ENCODE measurements at places on chromosomes 7 and 10.

GRCh38 chr10:50862719-50863118 is 22.7 kb downstream of the A1CF start:
- DNase-seq, result no peak

DNA sequence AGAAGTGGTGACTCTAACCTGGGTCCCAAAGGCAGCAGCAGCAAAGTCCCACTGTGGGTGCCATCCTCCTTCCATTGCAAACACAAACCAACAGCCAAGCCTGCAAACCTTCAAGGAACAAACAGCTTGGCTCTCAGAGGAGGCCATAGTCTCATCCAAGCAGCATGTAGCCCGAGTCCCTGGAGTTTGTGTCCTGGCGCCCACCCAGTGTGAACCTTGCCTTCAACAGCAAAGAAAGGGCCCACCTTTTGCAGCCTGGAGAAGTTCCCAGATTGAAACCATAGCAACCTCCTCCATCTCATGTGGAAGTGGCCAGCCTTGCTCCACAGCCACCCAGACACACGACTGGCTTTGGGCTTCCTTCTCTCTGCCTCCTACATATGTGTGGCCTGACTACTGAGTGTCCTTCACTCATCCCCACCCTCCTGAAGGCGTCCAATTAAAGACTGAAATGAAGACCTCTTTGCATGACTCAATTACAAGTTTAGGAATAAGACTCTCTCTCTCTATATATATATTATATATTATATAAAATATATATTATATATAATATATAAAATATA is 106.1 kb downstream of the C10orf90 start:
- DNase-seq, result no peak

DNA sequence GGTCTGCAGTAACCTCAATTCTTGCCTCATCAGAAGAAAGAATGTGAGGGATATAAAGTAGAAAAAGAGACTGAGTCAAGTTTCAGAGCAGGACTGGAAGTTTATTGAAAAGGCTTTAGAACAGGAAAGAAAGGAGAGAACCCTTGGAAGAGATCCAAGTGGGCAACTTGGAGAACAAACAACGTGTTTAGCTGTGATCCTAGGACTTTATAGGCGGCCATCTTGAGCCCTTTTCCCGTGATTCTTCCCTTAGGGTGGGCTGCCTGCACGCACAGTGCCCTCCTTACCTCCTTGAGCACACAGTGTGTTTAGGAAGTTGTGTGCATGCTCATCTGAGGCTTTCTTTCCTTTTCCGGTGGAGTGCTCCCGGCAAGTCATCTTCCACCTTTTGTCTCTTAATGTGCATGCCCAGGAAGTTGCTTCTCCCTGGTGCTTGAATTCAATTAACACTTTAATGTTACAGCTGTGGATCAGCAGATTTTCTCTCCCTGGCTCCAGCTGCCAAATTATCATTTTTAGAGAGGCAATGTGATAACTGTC is 59.8 kb downstream of the ENTPD1 start:
- DNase-seq, result no peak

DNA sequence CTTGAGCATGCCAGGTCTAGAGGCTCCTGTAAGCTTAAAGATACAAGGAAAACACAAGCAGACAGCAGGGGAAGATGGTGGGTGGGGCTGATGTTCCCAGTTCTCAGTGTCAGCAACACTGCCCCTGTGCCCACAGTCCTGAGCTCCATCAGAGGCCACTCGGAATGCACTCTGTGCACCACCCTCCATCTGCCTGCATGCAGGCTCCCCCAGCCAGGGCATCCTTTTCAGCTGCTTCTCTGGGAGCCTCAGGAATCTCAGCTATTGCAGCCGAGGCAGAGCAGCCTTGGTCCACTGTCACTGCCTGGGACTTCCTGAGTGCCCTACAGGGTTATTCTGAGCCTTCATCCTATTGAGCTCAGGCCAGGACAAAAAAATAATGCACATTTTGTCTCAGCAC is 22.2 kb downstream of the LBX1 start:
- no peak for DNase-seq

- DNase-seq, result no peak
Measured at GRCh38 chr10:11555556-11555955, 55.9 kb downstream of the USP6NL start.

DNA sequence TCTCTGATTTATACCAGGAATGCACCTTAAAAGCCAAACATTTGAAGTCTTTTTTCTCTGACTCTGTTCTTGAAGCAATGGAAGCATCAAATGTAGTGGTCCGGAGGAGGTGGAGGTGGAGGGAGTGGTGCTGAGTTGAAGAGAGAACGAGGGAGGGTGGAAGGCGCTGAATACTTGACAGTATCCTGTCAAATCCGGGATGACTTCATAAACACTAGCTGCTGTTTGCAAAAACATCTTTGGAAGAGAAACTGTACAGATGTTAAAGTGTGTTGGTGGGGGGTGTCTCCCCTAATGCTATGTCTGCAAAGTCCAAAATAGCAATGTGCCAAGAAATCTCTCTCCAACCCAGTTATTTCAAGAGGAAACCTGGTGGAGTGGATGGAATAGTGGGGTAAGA is 328.5 kb upstream of the AUTS2 start:
- DNase-seq, result no peak

DNA sequence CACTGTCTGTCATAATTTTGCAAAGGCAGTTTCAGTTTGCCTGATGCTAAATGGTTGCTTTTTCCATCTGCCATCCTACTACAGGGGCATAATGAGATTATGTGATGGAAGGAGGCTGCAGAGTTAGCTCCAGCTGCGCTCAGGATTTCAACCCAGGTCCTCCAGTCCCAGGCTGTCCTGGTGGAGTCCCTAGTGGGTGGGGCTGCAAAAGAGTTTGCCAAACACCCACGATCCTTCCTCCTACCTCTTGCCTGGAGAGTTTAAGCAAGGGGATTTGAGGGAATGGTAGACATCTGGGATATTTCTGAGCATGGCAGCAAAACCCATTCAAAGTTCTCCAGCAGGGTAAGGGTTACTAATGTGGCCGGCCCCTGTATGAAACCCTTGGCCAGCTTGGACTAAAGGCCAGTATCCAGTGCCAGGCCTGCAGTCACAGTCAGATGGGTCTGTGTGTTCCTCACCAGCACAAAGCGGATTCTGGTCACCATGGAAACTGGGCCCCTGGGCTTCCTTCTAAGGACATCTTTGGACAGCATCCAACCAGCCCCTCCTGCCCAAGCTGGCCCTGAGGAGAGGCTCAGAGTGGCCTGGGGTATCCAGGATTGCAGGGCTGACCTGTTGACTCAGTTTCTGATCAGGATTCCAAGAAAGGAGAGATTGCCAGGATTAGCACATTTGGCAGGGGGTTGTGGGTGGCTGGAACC is 42.7 kb upstream of the CHST3 start:
- no peak for DNase-seq

DNA sequence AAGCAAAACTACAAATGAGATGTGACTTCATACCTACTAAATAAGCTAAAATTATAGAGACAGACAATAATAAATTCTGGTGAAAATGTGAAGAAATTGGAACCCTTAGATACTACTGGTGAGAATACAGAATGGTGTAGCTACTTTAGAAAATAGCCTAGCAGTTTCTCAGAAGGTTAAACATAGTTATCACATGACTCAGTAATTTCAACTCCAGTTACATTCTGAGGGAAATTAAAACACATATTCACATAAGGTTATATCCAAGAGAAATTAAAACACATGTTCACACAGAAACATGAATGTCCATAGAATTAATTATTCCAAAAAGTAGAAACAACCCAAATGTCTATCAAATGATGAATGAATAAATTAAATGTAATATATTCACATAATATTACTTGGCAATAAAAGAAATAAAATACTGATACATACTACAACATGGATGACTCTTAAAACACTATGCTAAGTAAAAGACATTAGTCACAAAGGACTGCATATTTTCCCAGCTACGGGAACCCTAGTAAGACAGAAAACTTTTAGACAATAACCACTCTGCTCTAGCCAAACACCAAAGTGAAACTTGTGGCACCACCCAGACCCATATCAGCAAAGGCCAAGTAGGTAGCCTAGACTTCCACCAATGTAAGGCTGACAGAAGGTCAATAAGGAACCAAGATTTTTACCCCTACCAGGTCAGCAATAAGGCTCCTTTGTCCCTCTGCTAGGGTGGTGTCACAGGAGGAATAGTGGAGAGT is 25.1 kb downstream of the SLC25A40 start:
- no peak for DNase-seq

DNA sequence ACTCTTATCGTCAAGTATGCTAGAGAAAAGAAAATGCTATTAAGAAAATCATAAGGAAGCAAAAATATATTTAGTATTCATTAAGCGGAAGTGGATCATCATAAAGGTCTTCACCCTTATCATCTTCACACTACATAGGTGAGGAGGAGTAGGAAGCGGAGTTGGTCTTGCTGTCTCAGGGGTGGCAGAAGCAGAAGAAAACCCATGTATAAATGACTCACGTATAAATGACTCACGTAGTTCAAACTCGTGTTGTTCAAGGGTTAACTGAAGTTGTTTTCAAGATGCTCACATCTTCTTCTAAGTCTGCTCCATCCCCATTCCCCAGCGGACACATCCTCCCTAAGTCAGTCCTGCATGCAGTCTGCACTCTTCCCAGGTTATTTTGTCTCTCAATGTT is 72.4 kb downstream of the SFMBT2 start:
- DNase-seq, result no peak

- DNase-seq, result no peak
Measured at GRCh38 chr10:27713941-27714340, 31.7 kb downstream of the MKX start.

- no peak for DNase-seq
Measured at GRCh38 chr10:126130271-126130710, 233.9 kb downstream of the FANK1 start.

GRCh38 chr10:84360637-84361365 is 32.4 kb downstream of the CCSER2 start:
- DNase-seq, result no peak

DNA sequence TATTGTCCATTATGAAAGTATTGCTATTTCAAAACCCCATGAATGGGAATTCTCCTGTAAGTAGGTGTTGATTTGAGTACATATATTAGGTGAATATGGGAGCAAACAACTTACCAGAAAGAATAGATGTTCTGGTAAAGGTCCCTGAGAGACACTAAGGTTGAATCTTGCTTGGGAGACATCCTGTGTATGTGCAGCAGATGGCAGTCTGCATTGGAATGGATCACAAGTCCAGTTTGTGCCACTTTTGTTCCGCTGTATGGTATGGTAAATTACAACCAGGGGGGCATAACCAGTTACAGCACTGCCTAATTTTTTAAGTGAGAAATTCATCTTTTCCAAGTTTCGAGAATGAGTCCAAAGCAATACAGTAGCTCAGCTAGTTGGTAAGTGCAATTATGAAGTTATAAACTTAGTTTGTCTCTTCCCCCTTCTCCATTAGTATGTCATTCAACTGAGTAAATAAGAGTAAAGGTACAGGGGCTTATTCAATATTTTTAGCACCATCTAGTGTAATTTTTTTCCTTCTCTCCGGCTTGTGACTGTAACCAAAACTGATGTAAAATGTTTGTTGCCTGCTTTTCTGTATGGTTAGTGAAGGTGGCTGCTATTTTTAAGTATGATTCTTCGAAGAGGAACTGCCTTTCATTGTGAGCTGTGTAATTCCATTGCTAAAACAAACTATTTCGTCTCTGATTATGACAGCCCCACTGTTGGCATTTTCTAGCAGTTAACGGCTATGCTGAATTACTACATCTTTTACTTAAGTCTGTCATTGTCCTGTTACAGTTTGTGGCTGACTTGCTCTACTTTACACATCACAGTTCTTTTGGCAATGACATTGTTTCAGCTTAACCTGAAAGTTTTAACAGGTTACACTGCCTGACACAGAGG is 2.8 kb downstream of the MCU start:
- DNase-seq, result no peak

- no peak for DNase-seq
Measured at GRCh38 chr10:47283101-47283630, 16.8 kb upstream of the GDF10 start.

DNA sequence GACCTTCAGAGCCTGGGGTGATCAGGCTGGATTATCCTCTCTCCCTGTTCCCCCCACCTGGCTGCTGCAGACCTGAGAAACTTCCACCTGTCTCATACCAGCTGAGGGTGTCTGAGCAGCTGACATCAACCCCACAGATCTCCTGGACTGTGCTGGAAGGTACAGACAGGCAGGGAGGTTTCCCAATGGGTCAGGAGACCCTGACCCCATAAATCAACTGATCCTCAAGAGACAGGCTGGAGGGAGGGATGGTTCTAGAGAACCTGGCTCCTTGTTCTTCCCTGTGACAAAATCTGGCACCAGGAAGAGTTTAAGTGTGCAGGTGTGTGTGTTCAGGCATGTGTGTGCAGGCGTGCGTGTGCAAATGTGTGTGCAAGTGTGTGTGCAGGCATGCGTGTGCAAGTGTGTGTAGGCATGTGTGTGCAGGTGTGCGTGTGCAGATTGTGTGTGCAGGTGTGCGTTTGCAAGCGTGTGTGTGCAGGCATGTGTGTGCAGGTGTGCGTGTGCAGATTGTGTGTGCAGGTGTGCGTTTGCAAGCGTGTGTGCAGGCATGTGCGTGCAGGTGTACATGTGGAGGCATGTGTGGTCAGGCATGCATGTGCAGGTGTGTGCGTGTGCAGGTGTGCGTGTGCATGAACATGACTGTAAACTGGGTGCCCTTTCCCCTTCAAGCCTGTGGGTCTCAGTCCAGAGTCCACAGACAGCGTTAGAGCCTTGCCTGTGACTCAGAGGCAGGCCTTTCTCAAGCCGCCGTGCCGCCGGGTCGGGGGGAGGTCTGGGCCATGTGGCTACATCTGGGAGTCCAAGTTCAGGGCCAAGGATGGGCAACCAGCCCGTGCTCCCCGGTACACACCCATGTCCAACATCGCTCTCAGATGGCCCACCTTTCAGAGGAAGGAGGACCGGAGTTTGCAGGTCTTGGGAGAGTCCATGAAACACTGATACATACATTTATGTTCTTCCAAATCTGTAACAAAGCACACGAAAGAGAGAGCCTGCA is 50.1 kb upstream of the ELN start:
- no peak for DNase-seq

DNA sequence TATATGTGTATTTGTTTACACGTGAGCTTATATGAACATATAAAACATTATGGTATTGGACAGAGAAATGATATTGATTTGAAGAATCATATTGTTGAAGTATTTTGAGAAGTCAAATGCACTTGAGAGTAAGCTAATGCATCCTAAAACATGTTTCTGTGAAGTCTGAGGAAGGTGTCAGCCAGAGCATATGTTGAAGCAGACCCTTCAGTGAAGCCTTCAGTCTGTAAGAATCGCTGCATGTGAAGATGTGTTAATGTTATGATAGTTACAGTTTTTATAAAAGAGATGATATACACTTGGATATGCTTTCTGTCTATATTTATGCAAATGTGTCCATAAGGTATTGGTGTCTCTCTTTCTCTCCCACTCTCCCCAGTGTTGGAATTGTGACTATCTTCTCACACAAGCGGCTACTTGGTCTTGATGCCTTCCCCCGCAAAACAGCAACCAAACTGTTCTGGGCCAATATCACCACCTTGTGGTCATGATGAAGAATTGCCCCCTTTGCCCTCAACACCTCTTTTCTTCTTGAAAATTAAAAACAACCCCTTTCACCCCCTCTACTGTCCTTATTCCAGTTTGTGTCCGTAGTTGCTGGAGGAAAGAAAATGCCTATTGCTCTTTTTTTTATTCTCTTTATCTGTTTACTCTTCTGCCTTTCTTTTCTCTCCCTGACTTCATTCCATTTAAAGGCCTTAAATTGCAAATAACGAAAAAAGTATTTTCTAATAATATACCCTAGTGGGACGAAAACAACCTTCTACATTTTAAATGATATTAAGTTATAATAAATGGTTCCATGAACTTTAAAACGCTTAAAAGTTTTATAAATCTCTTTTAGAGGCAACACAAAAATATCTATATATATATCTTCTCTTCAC is 64.9 kb downstream of the IKZF1 start:
- DNase-seq, result no peak

Measured in activated CD8-positive, alpha-beta memory T cell treated with anti-CD3 and anti-CD28 coated beads for 4 hours (primary cell).